ENCODE measurements at places on chromosomes 1 and 21.

DNA sequence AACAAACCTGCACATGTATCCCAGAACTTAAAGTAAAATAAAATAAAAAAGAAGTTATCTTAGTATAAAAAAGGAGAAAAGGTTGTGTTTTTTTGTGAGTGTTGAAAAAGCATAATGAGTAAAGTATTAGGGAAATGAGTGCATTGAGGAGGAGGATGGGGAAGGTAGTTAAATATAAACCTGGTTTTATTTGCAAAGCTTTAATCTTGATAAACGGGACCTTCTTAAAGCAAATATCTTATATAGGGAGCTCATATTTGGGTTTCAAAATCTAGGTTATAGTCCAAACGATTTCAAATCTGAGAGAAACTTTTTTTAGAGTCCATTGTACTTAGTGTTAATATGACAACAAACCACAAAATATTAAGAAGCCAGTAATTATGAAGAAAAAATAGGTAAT is 21.7 kb upstream of the SLC19A2 start:
- DNase-seq = no peak

- DNase-seq = no peak
Observed at GRCh38 chr1:218943371-218943770, 230.3 kb upstream of the LYPLAL1 start.

GRCh38 chr1:150237746-150238145 is 1.8 kb upstream of the ANP32E start:
- DNase-seq = no peak

- DNase-seq = no peak
Observed at GRCh38 chr1:22830041-22830566, 119.5 kb downstream of the EPHB2 start.

GRCh38 chr1:147726168-147726567 is 34.2 kb downstream of the GJA5 start:
- no peak for DNase-seq

DNA sequence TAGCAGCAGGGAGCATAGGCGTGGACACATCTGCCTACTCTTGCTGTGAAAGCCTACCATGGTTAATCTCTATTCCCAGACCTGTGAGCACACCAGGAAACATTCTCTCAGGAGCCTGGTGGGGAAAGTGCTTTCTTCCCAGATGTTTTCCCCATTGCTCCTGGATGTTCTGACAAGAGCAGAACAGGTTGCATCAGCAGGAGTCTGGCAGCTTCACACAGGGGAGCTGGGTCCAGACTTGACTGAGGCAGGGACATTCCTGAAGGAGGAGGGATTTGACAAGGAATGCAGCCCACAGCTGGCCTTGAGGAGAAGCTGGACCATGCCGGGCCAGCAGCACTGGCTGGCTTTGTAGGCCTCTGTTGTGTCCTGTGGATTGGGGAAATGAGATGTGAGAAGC is 21.0 kb upstream of the ARTN start:
- DNase-seq = no peak

GRCh38 chr1:63723602-63724001 is 50.2 kb upstream of the ROR1 start:
- DNase-seq = no peak

GRCh38 chr1:39006287-39006686 is 15.2 kb downstream of the AKIRIN1 start:
- no peak for DNase-seq

DNA sequence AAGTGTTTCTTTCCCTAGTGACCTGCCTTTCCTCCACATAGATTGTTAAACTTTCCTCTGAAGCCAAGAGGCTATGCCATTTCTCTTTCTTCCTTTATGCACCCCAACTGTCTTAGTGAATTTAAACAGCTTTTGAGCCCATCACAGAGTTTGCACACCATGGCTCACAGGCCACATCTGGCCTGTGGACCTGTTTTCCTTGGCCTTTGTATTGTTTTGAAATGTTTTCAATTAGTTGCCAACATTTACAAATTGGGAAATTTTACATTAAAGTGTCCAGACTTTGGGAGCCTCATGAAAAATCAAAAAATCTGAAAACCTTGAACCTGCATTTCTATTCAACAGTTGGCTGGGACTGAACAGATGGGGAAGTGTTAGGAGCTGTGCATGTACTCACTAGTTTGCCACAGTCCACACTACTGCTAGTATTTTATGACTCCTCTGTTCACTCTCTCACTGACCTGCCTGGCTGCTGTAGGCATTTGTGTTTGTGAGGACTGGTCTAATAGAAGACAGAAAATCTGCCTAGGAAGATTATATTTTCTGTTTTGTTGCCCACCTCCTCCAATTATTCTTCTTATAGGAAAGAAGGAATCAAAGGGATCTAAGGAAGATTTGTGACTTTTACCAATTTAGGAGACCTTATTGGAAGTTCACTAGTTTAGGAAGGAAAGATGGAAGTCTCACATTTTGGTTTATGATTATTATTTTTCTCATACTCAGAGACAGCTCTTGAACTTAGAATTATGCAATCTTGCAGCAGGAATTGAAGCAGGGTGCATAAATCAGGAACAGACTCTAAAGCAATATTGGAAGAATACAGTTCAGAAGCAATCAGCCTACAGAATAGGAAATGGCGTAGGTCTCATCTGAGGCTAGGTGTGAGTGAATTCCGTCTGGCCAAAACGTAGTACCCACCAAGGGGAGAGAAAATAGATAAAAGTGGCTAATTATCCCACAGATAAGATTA is 134.7 kb downstream of the HLX start:
- DNase-seq = no peak

- DNase-seq = peak; percentile 32
Observed at GRCh38 chr1:63322944-63323864, 837 bp downstream of the FOXD3 start.

GRCh38 chr1:30704765-30705509 is 18.4 kb downstream of the MATN1 start:
- no peak for DNase-seq

GRCh38 chr1:75996196-75996595 is 64.0 kb upstream of the ASB17 start:
- no peak for DNase-seq

DNA sequence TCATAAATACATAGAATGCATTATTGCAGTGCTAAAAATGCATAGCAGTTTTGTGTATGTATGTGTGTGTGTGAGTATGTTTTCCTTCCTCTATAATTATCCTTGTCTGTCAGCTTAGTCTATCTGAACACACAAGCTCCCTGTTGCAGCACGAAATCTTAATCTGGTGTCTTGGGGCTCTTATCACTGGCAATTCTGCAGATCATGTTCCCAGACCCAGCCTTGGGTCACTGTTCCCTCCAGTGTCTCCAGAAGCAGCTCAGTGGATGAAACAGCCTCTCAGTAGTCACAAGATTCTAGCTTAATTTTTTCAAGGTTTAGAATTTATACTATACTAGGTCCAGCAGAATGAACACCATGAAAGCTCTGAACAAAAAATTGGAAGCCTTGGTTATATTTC is 777.9 kb downstream of the MRPL39 start:
- no peak for DNase-seq

GRCh38 chr1:114113411-114114184 is 40.1 kb downstream of the SYT6 start:
- DNase-seq = no peak

DNA sequence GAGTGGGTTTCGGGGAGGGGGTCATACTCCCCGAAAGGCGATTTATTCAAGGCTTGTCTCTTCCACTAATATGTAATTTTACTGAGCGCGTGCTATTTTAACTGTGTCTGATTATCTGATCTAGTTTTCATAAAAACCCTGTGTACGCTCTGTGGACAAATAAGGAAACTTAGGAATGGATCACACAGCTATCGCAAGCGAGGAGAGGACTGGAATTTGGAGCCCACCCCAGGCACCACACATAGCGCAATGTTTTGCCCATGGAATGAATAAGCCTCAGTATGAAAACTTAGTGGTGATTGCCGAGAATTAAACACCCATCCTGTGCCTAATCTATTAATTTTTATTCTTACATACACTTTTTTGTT is 9.8 kb upstream of the RAB42 start:
- no peak for DNase-seq

DNA sequence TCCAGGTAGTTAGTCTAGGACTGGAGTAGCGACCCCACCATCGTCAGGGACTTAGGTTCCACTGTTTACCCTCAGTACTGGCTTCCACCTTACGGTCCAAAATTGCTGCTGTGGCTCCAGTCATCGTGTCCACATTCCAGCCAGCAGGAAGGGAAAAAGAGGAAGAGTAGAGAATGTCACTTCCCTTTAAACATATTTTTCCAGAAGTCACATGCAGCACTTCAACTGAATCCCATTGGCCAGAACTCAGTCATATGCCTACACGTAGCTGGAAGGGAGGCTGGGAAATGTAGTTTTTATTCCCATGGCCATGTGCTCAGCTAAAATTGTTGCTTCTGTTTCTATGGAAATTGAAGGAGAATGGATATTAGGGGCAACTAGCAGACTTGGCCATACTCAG is 84.1 kb upstream of the SELENON start:
- no peak for DNase-seq

GRCh38 chr1:104765085-104765484 is 1015.4 kb downstream of the AMY1C start:
- DNase-seq = no peak

DNA sequence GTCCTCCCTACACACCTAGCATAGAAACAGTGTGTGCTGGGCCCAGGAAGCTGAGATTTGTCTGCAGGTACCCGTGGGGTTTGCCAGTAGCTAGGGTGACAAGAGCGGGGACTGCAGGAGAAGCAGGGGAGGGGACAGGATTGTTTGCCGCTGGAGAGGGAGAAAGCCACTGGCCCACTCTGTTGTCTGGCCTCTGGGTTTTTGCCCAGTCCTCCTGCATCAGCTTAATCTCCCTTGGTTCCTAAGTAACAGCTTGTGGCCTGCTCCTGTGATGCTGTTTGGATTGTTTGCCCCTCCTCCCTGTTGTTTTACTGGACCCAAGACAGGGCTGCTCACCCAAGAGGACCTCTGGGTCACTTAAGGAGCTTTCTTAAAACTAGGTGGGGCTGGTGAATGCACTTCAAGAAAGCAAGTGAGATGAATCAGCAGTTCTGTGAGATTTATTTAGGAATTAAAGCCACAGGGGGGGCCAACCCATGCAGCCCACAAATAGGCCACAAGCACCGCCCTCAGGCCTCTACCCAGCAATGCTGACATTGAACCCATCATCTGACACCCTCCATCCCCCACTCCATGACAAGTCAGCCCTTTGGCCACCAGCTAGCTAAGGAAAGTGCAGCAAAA is 142.8 kb downstream of the ZZZ3 start:
- DNase-seq = no peak

DNA sequence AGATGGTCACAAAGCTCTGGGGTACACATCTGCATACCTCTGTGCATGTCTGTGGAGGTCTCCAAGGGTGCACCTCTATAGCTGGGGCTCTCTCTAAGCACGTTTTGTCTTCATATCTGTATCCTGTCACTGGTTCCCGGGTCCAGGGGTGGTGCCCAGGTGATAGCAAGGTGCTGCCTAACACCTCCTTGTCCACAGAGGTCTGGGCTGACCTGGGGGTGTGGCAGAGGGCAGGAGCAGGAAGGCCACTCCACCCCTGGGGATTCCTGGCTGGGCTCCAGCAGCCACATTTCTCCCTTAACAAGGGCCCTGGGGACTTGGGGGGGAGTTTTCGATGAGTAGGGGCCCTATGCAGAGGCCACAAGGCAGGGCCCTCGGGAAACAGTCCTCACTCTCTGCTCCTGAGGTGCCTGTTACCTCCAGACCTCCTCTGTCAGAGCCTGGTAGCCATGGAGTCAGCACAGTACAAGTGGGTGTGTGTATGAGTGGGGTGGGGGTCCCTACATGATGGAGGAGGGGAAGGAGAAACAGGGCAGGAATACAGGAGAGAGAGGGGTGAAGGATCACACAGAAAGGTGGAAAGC is 7.0 kb upstream of the CDCP2 start:
- DNase-seq = no peak

DNA sequence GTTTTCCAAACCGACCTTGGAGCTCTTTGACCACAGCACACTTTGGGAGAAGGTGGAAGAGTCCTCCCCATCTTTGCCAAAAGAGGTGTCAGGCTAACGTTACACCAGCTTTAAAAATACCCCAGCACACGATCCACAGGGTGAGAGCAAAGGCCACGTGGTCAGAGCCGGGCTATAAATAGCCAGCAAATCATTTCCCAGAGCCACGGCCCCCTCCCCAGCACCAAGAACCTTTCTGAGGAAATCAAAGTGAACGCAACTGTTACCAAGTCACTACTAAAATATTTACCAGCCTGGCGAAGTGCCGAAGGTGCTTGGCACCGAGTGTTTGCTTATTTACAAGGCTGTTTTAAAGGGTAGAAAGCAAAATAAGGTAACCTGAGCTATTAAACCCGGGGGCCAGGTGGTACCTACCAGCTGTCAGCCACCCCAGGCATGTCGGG is 72.4 kb downstream of the CASZ1 start:
- DNase-seq = no peak

- no peak for DNase-seq
Observed at GRCh38 chr1:14866911-14867612, 268.6 kb downstream of the KAZN start.

GRCh38 chr1:88741413-88741812 is 57.3 kb downstream of the PKN2 start:
- DNase-seq = no peak

- DNase-seq = no peak
Observed at GRCh38 chr1:39825432-39825941, 36.8 kb upstream of the BMP8B start.

Data from T-helper 17 cell (primary cell).